ENCODE measurements at places on chromosomes 6 and 20. TPM values are rescaled to one million over a fixed set of nuclear protein-coding genes. Genes with fewer than 3 reads are reported as not detected.

DNA sequence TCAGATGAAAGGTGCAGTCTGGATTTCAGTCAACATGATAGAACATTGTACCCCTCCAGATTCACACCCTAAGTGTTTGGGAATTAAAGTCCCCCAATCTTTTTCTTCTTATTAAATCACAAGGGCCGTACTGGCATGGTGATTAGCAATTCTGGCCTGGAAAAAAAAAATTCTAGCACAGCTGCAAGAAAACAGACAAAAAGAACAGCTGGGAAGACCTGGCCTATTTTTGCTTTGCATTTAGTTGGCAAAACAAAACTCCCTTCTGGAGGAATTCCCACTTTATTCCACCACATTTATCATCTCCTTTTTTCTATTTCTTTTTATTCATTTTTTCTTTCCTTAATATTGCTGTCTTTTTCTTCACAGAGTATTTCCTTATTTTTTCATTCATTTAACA lies 39.8 kb upstream of the AKAP12 start:
- no peaks in the 10 kb centered on the region for H3K4me1 ChIP-seq
- no peak for DNase-seq
- H3K4me3 ChIP-seq, result no peak overlapping the region
- no peak overlapping the region for H3K27ac ChIP-seq
- H3K27me3 ChIP-seq, result no peaks in the 10 kb centered on the region
- no peaks in the 10 kb centered on the region for H3K36me3 ChIP-seq

- H3K4me1 ChIP-seq, result peaks cover 46% of the 10 kb centered on the region
- H3K4me3 ChIP-seq, result no peak overlapping the region
- H3K36me3 ChIP-seq, result no peaks in the 10 kb centered on the region
- H3K27ac ChIP-seq, result no peak overlapping the region
- H3K27me3 ChIP-seq, result no peaks in the 10 kb centered on the region
These were observed 125.3 kb upstream of the DST start for GRCh38 chr6:56767892-56768531.

DNA sequence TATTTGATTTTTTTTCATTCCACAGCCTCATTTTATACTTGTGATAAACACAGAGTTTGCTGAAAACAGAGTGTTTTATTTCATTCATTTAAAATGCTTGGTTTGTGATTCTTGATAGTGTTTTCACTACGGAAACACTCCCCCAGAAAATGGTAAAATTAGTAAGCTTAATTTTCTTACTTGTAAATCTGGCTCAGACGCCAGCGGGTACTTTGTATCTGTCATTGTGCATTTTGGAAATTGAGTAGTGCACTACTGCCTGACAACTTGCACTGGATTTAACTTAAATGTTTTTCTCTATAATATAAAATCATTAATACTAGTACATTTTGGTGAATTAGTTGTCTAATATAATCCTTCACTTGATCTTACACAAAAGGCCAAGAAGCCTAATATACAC lies 37.0 kb upstream of the HINT3 start:
- no peaks in the 10 kb centered on the region for H3K27me3 ChIP-seq
- H3K4me3 ChIP-seq, result no peak overlapping the region

The RNF8 gene
- total RNA-seq, result 22.4 TPM

DNA sequence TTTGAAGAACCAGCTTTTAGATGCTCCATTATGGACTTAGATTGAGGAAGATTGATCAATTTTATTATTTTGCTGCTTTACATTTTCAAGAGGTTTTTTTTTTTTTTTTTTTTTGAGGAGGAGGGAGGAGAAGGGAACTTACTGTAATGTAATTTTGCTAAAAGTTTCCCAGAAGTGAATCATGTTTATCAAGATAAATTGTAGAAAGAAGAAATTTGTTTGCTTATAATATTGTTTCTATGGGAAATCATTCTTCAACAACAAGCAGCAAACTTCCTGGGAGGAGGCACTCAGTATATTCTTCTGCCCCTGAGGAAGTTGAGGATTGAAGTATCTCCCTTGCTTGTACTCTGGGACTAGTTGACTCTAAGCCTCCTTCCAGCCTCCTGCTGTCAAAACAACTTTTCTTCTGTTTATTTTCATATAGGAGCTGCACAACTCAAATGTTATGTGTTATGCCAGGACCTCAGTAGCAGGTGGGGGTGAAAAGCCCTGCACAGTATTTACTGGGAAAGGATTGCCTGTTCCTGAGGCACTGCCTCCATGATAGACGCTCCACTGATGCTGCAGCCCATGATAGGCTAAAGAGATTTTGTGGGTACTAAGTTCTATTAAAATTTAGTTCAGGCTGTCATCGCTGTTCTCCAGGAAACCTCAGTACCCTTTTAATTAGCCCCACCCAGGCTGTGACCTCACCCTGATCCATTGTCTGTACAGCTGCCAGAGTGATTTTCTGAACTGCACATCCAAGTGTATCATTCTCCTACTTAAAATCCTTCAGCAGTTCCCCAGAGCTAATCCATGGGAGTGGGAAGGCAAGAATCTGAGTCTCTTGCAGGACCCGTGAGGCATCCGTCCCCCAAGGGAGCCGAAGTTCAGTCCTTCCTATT lies 51.9 kb downstream of the CARMIL1 start:
- no peaks in the 10 kb centered on the region for H3K4me1 ChIP-seq
- no peak overlapping the region for H3K27ac ChIP-seq
- no peaks in the 10 kb centered on the region for H3K36me3 ChIP-seq
- no peak overlapping the region for H3K4me3 ChIP-seq

The JPH2 gene
- total RNA-seq, result 18.1 TPM

The CCR6 gene
- total RNA-seq, result not detected

- no peaks in the 10 kb centered on the region for H3K27me3 ChIP-seq
- H3K27ac ChIP-seq, result no peak overlapping the region
- H3K36me3 ChIP-seq, result no peaks in the 10 kb centered on the region
These were observed 325.4 kb downstream of the RNF144B start for GRCh38 chr6:18712595-18712994.

DNA sequence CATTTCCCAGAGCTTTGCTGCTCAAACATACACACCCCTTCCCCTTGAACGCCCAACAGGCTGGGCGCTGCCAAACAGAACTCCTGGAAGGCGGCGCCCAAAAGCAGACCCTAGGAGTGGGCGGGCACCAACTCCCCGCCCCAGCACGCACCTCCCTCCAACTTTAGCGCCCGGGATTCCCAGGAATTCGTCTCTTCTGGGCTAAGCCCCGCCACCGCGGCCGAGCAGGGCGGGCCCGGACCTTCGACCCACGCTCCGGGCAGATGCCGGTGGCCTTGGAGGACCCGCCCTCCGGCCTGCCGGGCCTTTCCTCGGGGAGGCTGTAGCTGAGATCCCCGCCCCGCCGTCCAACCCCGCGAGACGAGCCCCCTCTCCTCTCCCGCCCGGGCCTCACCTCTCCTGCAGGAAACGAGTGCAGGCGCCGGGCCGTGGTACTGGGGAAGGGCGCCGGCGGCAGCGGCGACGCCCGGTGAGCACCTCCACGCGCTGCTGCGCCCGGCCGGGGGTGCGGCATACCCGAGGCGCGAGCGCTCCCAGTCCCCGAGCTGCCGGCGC lies 659 bp downstream of the MCUR1 start:
- no peaks in the 10 kb centered on the region for H3K36me3 ChIP-seq
- peak; percentile 64 for DNase-seq
- peak overlapping the region; percentile 80 for H3K4me3 ChIP-seq
- H3K27ac ChIP-seq, result peak overlapping the region; percentile 85
- H3K27me3 ChIP-seq, result no peaks in the 10 kb centered on the region

The KIAA1755 gene
- 1.1 TPM for total RNA-seq

DNA sequence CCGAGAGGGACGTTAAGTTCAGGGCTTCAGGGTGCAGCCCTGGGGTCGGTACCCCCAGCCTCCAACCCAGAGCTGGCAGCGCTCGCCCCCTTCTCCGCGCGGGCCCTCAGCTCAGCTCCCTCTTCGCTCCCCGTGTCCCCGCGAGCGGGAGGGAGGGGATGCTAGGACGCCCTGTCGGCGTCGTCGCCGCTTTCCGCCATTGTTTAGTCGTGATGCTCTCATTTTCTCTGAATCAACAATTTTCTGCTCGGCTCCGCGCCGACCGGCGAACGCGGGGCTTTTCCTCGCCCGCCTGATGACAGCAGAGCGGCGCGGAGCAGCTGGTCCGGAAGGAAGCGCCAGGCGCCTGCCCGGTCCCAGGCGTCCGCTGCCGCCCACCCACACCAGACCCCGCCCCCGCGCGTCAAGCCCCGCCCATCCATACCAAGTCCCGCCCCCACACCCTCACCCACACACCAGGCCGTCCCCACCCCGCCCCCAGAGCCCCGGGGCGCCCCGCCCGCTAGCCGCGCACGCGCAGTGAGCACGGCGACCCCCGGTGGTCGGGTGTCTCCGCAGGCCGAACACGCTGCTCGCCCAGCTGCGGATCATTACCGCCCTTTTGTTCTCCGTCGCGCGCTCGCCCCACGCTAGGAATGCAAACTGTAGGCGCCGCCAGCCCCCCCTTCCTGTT lies 50.1 kb upstream of the SLC32A1 start:
- H3K4me1 ChIP-seq, result peaks cover 6% of the 10 kb centered on the region
- no peak overlapping the region for H3K27ac ChIP-seq
- H3K36me3 ChIP-seq, result no peaks in the 10 kb centered on the region

DNA sequence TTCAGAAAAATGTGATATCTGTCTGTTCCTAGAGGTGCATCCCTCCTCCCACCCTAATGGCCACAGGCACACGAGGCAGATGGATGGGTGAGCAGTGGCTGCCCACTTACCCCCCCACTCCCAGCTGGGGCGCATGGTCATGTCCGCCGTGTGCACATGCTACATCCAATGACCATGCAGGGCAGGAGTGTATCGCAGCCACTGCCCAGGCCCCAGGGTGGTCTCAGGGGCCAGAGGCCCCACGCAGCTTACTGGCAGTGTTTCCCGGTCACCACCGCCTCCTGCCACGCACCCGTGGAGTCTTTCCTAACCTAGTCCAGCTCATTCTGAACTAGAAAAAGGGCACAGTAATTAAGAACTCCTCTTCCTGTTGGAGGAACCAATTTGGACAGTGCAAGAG lies 11.7 kb upstream of the HTR1B start:
- no peak overlapping the region for H3K4me3 ChIP-seq
- H3K4me1 ChIP-seq, result no peaks in the 10 kb centered on the region
- no peaks in the 10 kb centered on the region for H3K36me3 ChIP-seq
- no peak for DNase-seq
- no peak overlapping the region for H3K27ac ChIP-seq

DNA sequence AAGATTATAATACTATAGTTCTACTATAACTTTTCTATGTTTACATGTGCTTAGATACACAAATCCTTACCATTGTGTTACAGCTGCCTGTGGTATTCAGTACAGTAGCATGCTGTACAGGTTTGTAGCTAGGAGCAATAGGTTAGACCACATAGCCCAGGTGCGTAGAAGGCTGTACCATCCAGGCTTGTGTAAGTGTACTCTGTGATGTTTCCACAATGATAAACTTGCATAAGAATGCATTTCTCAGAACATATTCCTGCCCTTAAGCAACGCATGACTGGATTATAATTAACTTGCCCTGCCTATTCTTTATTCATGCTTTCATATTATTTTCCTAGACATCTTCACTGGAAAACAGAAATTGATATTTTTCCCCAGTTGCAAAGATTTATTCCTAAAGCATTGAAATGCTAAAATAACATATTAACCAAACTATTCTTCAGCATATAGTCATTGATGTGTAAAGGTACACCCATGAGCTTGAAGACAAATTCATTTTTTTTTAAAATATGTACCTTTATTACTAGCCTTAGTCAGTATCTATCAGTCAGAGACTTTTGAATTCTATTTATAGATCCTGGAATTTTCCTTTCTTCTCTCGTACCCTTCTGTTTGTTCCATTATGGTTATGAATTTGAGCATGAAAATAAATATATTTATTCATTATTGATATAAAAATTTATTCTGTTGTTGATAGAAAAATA lies 7.2 kb upstream of the CTAGE9 start:
- DNase-seq, result no peak
- H3K27ac ChIP-seq, result no peak overlapping the region
- H3K27me3 ChIP-seq, result no peaks in the 10 kb centered on the region
- no peaks in the 10 kb centered on the region for H3K36me3 ChIP-seq

- H3K27ac ChIP-seq, result no peak overlapping the region
- DNase-seq, result no peak
- no peaks in the 10 kb centered on the region for H3K36me3 ChIP-seq
- H3K4me3 ChIP-seq, result no peak overlapping the region
These were observed 390.4 kb downstream of the HTR1B start for GRCh38 chr6:77072694-77073409.

GRCh38 chr20:8144282-8145245 lies 12.5 kb downstream of the PLCB1 start:
- no peak overlapping the region for H3K4me3 ChIP-seq
- peaks cover 43% of the 10 kb centered on the region for H3K27me3 ChIP-seq
- no peaks in the 10 kb centered on the region for H3K36me3 ChIP-seq
- H3K4me1 ChIP-seq, result peaks cover 11% of the 10 kb centered on the region
- no peak overlapping the region for H3K27ac ChIP-seq
- peak; percentile 92 for DNase-seq

GRCh38 chr20:41734506-41734945 lies 116.3 kb upstream of the CHD6 start:
- peak; percentile 1 for DNase-seq
- H3K4me3 ChIP-seq, result no peak overlapping the region
- no peaks in the 10 kb centered on the region for H3K27me3 ChIP-seq
- no peaks in the 10 kb centered on the region for H3K36me3 ChIP-seq
- no peaks in the 10 kb centered on the region for H3K4me1 ChIP-seq
- H3K27ac ChIP-seq, result no peak overlapping the region

DNA sequence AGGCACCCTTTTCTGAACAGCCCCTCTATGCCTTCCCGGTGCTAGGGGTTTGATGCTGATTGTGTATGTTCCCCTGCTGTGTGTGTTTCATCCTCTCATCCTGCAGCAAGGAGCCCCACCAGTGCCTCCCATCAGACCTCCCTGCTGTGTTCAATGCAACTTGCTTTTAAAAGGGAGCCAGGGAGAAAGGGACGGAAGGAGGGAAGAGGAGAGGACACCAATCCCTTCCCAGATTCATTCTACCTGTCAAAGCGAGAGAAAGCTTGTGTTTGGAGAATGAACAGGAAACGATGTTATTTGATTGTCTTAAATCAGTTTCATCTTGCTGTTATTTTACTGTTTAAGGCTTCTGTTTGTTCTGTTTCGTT lies 259.2 kb downstream of the ADGB start:
- no peak overlapping the region for H3K27ac ChIP-seq
- no peak for DNase-seq

- H3K4me1 ChIP-seq, result peaks cover 20% of the 10 kb centered on the region
- H3K4me3 ChIP-seq, result no peak overlapping the region
These were observed 46.5 kb downstream of the KIF16B start for GRCh38 chr20:16526433-16527380.

DNA sequence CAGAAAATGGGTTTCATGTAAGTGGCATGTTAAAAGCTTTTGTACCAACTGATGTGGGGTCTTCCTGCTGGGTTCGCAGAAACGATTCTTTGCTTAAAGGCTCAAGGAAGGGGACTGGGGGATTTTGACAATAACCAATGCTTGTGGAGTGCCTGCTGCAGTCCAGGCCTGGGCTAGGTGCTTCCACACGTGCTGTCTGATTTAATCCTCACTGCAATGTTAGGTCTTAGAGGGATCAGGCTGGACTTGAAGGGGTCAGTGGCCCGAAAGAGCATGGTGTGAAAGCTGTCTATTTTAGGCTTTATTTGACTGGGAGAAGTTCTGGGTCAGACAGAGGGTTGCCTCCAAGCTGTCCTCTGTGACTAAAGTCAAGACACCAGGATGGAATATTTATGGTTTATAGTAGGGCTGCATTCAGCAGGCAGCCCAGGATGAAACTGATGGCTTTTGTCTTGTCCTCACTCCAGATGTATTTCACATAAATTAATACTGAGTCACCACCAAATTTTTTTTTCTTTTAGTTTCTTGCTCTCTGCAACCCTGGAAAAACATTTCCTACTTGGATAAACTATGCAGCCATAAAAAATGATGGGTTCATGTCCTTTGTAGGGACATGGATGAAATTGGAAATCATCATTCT lies 219.1 kb downstream of the ZMYND8 start:
- H3K4me1 ChIP-seq, result peaks cover 23% of the 10 kb centered on the region
- no peaks in the 10 kb centered on the region for H3K27me3 ChIP-seq
- no peak overlapping the region for H3K4me3 ChIP-seq
- DNase-seq, result no peak
- no peaks in the 10 kb centered on the region for H3K36me3 ChIP-seq
- no peak overlapping the region for H3K27ac ChIP-seq
